ENCODE measurements at places on chromosomes 3 and 15.

- no peak for DNase-seq
These were observed 124.6 kb downstream of the NTRK3 start for GRCh38 chr15:88131937-88132336.

GRCh38 chr15:64681424-64682024 is 93.9 kb downstream of the RBPMS2 start:
- DNase-seq: no peak

GRCh38 chr3:17800232-17800631 is 57.8 kb upstream of the TBC1D5 start:
- DNase-seq: no peak

DNA sequence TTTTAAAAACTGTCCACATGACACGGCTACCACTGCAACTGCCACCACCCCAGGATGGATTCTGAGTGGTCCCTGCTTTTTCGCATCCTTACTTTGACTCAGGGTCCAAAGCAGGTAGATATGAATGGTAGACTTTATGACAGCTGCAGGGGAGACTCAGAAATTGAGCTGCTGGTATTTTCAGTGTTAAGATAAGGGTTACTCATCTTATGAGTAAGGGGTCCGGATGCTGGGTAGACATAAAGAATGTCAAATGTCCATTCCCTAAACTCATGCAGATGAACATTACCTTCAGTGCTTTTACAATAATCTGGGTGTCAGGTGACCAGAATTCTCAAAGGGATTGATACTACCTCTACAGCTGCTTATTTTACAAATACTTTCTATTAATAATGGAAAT is 25.9 kb upstream of the BBX start:
- DNase-seq: no peak

DNA sequence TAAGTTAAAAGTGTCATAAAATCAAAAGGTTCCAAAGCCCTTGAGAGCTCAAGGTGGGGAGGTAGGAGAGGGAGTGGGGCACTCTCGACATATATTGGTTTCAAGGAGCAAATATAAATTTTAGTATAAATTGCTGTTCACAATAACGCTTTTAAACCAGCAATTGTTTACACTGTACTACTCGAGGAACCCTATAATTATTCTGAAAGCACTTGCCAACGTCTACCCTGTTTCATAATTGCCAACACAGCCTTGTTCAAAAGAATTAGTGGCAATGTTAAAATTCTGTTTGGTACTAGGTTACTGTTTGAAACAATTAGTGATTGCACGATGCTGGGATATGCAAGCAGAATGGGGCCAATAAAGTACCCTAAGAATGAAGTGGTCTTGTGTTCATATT is 76.3 kb upstream of the ICE2 start:
- no peak for DNase-seq

- DNase-seq: no peak
These were observed 47.0 kb downstream of the EXD1 start for GRCh38 chr15:41183581-41183980.

All from ascending aorta (tissue), 2 donors.